ENCODE measurements at places on chromosomes 1 and 21.

GRCh38 chr1:147479864-147480564 is 61.3 kb upstream of the BCL9 start:
- no peak for DNase-seq

DNA sequence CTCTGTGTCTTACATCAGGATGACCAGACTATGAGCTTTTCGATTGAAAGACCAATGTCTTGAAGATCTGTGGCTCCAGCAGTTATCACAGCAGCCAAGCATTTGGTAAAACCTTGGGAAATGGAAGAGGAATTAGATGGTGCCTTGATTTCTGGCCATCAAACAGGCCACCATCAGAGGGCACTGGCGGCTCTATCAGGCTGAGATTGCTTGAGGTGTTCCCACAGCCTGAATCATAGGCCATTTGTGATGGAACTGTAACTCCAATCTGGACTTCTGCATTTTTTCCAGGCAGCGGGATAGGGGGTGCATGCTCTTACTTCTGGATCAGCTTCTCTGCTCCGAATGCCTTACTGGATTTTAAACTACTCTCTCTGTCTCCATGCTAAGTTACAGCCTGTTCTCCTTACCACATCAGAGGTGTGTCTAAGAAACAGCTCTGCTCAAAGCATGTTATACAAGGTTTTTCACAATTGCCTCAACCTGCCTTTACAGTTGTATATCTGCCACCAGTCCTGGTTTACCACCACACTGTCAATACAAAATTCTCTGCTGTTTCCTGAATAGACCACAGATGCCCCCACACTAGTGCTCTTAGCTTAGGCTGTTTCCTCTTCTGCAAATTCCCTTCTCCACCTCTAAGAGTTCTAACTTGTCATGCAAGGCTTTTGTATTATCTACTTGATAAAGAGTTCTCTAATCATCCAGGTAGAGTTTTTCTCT is 180.9 kb downstream of the PTGER3 start:
- DNase-seq, result no peak

GRCh38 chr1:40987439-40988276 is 8.2 kb downstream of the CTPS1 start:
- DNase-seq, result no peak

DNA sequence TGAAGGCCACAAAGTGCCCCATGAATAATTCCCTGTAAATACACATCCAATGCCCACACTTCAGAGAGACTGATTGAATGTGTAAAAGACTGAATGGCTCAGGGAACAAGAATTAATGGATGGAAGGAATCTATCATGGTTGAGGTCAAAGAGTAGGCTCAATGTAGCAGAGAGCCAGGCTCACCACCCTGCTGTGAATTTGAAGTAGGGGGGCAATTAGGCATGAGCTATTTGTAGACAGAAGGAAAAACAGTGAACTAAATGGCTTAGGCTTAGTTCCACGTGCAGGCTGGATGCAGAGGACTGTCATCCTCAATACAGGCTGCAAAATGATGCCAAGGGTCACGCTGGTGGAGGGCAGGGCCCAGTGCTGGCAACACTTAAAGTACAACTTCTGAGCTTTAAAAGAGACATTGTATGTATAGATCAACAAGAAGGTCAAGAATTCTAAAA is 22.9 kb upstream of the IGSF3 start:
- DNase-seq, result no peak

- DNase-seq, result no peak
Observed at GRCh38 chr1:204348722-204349121, 11.0 kb downstream of the PLEKHA6 start.

- no peak for DNase-seq
Observed at GRCh38 chr1:55600242-55600641, 385.1 kb upstream of the USP24 start.

DNA sequence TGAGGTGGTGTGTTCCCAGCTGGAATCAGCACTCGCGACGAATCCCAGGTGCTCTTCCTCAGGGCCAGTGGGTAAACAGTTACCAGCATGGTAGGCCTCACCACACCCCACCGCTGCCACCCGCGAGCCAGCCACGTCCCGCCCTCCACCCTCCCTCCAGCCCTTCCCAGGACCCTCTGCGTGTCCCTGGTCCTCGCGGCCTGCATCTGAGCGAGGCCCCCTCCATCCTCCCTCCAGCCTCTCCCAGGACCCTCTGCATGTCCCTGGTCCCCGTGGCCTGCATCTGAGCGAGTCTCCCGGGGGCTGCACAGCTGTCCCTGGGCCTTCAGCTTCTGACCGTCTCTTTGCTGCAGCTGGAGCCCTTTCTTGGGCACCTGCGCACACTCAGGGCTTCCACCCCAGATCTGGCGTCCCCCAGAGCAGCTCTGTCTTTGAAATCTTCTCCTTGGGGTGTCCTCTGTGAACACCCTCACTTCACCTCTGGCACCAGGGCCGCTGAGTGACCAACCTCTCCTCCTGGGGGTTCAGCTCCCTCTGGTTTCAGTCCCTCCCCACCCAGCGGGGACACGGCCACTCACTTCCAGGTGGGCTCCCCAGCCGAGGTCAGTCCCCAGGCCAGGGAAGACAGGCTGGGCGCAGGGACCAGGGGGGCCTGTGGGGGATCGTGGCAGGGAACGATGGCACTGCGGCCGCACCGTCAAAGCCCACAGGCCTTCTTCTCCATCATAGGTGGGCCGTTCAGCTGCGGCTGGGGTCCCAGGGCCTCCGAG is 57.8 kb upstream of the COL6A2 start:
- DNase-seq, result no peak

GRCh38 chr1:174491606-174492005 is 43.8 kb downstream of the GPR52 start:
- no peak for DNase-seq

GRCh38 chr1:180198611-180199010 is 31.5 kb upstream of the LHX4 start:
- DNase-seq, result no peak

GRCh38 chr1:66690666-66691381 is 61.4 kb upstream of the DYNLT5 start:
- no peak for DNase-seq

DNA sequence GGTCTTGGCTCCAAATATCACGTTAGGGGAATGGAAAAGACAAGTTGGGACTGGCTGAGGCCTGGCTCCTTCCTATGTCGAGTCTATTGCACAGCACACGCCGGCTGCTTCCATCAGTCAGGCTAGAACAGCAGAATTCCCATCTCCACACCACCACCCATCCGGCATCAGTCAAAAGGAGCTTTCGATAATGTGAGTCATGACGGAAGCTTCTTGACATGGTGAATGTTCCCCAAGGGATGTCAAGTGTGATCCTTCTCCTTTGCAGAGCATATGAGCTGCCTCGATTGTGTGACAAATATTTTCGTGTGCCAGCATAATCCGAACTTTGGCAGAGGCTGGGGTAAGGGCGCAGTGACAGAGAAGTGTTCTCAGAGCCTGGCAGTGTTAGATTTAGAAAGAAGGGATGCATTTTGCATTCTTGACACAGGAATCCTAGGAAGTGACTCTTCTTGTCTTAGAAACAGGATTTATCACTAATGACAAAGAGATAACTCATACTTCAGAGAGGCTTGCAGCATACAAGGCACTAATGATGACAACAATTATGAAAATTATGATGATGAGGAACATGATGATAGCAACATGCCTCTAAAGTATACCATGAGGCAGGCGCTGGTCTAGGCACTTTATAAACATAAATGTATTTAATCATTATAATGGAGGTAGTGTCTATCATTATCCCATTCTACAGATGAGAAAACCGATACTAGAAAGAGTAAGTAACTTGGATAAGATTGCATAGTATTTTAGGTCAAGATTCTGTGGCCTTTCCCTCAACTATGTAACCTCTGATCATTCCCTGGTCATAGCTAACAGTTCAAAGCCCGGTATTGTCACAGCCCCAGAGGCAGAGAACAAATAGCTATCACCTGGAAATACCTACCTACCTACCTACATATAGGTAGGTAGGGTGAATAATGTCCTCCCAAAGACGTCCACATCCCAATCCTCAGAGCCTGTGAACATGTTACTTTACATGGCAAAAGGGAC is 135.0 kb downstream of the KCNJ6 start:
- no peak for DNase-seq

GRCh38 chr1:206087091-206087490 is 30.1 kb downstream of the AVPR1B start:
- no peak for DNase-seq

DNA sequence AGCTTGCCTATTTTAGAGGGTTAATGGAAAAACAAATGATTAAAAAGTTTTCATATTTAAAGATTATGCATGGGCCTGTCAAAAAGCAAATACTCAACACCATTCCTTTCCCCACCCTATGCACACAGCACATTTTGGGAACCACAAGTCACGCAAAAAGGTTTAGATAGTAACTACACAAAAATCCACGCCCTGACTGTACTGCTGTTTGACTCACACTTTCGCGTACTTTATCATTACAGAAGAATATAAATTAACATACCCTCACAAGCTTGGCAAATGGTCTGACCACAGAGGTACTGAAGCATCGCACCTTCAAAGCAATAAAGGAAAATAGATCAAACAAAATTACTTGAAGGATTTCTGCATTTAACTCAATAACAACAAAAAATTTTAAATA is 1.4 kb downstream of the ATP5PO start:
- no peak for DNase-seq

DNA sequence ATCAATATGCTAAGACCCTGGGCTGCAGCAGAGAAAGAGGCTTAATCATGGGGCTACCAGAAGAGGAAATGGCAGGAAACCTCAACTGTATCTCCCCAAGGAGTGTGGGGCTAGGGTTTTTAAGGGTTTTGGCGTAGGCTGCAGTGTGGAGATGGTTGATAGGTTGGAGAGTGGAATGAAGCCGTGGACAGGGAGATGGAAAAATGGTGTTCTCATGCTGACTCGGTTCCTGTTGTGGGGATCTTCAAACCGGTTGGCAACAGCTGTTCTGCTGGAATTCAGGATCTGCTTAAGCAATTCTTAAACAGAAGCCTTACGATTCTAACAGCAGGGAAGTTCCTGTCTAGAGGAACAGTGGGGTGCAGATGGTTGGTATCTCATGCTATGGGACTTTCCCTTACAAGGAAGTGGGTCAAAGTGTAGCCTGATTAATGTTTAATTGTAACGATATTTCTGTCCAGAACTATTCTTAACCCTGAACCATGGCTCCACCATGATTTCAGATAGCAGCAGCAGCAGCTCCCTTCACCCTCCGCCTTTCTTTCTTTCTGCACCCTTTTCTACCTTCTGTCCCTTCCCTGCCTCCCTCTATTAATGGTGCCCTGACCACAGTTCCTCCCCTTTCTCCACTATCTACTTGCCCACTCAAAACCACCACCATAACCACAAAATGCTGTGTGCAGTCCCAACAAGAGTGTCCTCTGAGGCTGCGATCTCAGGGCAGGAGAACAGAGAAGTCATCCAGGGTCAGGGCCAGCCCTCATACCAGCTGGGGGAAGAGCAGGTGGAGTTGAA is 30.8 kb downstream of the RSPH1 start:
- peak; percentile 40 for DNase-seq

DNA sequence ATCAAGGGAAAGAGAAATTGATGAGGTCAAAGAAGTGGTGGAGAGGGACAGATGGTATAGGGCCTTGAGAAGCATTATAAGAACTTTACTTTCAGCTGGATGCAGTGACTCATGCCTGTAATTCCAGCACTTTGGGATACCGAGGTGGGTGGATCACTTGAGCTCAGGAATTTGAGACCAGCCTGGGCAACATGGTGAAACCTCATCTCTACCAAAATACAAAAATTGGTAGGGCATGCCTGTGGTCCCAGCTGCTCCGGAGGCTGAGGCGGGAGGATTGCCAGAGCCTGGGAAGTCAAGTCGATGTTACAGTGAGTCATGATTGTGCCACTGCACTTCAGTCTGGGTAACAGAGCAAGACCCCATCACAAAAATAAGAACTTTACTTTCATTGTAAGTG is 5.7 kb downstream of the TMEM50A start:
- no peak for DNase-seq

GRCh38 chr1:41122851-41123518 is 101.5 kb upstream of the SLFNL1 start:
- DNase-seq, result no peak

GRCh38 chr1:58189453-58189852 is 357.1 kb downstream of the OMA1 start:
- DNase-seq, result no peak

DNA sequence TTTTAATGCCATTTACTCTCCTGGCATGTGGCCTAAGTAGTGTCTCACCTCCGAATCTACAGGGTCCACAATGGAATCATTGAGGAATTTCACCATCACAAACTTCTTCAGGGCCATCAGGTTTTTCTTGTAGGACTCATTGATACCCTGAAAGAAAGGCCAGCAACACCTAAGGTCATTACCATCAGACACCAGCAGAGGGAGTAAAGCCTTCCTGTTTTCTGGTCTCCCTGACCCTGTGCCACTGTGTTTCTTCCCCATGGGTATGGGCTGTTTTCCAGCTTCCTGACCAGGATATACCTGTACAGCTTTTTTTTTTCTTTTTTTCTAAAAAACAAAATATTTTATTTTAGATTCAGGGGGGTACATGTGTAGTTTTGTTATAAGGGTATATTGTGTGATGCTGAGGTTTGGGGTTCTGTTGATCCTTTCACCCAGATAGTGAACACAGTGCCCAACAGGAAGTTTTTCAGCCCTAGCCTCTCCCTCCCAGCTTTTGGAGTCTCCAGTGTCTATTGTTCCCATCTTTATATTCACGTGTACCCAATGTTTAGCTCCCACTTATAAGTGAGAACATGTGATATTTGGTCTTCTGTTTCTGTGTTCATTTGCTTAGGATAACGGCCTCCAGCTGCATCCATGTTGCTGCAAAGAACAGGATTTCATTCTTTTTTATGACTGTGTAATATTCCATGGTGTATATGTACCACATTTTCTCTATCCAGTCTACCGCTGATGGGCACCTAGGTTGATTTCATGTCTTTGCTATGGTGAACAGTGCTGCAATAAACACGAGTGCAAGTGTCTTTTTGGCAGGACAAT is 18.3 kb downstream of the PPT1 start:
- peak; percentile 36 for DNase-seq

- no peak for DNase-seq
Observed at GRCh38 chr1:198934901-198935305, 296.1 kb downstream of the PTPRC start.

GRCh38 chr1:230280054-230280795 is 145.9 kb downstream of the PGBD5 start:
- DNase-seq, result no peak

DNA sequence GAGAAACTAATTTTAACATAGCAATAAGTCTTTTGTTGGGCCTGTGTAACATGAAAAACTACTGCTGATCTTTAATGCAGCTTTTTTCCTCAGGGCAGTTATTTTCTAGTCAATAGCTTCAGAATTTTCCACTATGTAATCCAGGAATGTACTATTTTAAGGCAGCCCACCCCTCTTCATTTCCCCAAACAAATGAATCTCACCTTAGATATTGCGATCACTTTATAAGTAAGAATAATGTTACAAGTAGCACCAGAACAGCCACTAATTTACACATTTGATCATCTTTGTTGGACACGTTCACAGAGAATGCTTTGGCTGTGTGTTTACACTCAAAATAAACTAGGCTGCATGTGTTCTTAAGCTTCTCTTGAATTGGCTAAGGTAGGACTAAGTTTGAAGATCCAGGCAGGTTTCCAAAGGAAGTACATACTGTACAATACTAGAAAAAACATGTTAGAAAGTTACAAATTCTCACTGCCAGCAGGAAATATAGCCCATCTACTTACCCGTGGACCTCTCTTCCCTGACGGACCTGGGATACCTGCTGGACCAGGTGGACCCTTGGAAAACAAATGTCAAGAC is 41.7 kb downstream of the COL24A1 start:
- DNase-seq, result no peak

GRCh38 chr1:210291081-210291764 is 37.5 kb upstream of the HHAT start:
- no peak for DNase-seq

GRCh38 chr1:45015683-45016082 is 3.6 kb downstream of the UROD start:
- no peak for DNase-seq

All from lower leg skin (tissue), 4 donors.